ENCODE measurements at places on chromosomes 4 and X.
A peak's percentile ranks its signal among the peaks of the same experiment; 100 is the strongest.

- DNase-seq = no peak
These were observed 17.1 kb downstream of the MGST2 start for GRCh38 chr4:139682741-139683151.

- DNase-seq = no peak
These were observed 265.4 kb downstream of the RAPGEF2 start for GRCh38 chr4:159368320-159368719.

DNA sequence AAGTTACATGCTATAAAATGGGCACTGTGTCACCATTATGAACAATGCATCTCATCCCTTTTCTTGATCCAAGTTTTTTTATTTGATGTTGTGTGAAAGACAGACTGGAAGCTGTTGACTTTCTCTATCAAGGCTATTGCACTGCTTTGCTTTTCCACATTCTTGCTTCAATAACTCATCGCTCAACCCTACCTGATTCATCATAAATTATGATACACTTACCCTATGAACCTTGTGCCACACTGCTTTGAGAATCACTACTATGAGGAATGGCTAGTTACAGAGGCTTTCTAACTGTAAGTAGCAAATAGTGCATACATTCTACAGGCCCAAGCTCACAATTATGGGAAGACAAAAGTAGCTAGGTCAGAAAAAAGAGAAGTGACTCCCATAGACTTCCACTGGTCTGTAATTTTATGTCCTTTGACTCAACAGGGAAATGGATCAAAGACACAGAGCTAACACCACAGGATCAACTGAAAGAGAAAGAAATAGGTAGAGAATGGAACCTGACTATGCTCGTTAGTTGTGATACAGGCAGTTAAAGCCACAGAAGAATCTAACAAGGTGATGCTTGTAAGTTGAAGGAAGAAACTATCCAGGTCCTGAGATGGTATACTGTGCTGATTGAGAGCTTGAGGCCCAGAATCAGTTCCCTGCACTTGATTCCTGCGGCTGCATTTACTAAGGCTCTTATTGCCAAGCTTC is 163.5 kb downstream of the PPP3CA start:
- DNase-seq = no peak

GRCh38 chr4:111475001-111475400 is 670.3 kb upstream of the FAM241A start:
- peak; percentile 8 for DNase-seq

- DNase-seq = no peak
These were observed 208.3 kb upstream of the LEF1 start for GRCh38 chr4:108377021-108377420.

DNA sequence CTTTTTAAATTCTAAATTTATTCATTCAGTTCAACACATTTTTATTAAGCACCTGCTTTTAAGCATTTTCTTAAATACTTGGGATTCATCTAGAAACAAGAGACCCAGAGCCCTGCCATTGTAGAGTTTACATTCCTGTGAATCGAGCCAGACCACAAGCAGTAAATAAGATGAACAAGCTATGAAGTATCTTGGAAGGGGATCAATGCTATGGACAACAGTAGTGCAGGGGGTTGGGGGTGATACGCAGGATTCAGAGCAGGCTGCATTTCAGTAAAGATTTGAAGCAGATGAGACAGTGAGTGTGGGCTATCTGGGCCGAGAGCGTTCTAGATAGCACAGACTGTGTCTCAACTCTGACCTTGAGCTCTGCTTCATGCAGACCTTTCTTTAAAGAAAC is 35.1 kb downstream of the CLDN22 start:
- no peak for DNase-seq

GRCh38 chr4:17165286-17165685 is 266.8 kb upstream of the LDB2 start:
- no peak for DNase-seq

- DNase-seq = peak; percentile 97
These were observed at the start of gene ELMOD2 for GRCh38 chr4:140523857-140524742. Gene ELMOD2, plus strand, starts transcription at chr4:140524168. Its CDS starts 1,261 bp downstream, at chr4:140525429.

GRCh38 chr4:21656832-21657231 is 291.7 kb downstream of the KCNIP4 start:
- DNase-seq = no peak

DNA sequence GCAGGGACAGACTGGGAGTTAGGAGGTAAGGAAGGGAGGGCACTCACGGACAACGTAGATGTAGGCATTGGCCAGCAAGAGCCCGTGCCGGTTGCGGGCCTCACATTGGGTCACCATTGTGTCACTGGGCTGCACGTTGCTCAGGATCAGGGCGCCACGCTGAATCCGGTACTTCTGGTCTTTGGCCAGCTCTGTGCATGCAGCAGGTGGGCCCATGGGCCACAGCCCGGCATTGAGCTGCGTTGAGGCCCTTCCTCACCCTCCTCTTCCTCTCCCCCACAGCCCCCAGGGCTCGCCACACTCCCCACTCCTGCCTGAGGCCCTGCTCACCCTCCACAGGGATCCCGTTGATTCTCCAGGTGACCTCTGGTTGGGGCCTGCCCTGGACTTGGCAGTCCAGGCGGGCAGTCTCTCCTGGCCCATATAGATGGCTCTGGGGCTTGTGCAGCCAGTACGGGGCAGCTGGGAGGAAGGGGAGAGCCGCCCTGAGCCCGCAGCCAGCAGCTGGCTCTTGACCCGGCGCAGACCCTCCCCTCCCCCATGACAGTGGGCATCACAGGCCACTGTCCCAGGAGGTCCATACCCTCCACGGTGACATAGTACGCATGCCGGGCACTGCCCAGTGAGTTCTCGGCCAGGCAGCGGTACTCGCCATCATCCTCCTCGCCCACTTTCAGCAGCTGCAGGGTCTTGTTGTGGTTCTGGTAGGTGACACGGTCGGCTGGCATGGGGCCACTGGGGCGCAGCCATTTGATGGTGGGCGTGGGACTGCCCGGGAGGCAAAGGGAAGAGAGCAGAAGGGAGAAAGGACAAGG is 16.3 kb downstream of the L1CAM start:
- DNase-seq = peak; percentile 34

- no peak for DNase-seq
These were observed 120.0 kb upstream of the ZDHHC15 start for GRCh38 chrX:75642811-75643361.

DNA sequence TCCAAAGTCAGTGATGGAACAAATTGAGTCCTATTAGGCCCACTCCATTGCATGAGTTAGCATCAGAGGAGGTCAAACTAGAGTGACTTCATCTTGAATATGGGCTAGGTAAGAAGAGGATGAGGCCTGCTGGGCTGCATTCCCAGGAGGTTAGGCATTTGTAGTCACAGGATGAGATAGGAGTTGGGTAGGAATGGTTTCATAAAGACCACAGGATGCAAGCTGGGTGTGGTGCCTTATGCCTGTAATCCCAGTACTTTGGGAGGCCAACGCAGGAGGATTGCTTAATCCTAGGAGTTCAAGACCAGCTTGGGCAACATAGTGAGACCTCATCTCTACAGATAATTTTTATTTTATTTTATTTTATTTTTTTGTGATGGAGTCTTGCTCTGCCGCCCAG is 26.8 kb downstream of the PDGFRA start:
- no peak for DNase-seq

- no peak for DNase-seq
These were observed 19.8 kb upstream of the TASL start for GRCh38 chrX:30597216-30598012.

DNA sequence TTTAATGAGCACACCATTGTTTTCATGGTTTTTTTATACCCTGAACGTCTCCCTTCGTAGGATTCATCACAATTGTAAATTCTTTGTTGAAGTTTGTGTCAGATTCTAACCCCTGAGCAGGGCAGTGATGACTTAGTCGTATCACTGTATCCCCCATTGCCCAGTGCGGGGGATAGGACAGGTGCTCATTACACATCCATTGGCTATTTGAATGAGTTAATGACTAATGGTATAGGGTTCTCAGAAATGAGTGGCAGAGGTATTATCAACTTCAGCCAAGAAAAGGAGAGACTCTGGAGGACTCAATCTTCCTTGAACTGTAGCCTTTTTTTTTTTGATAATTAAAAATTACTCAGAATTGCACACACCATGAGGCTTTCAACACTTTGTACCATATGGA is 64.6 kb downstream of the SYNPO2 start:
- DNase-seq = no peak

GRCh38 chrX:39773923-39774773 is 323.6 kb downstream of the BCOR start:
- no peak for DNase-seq

DNA sequence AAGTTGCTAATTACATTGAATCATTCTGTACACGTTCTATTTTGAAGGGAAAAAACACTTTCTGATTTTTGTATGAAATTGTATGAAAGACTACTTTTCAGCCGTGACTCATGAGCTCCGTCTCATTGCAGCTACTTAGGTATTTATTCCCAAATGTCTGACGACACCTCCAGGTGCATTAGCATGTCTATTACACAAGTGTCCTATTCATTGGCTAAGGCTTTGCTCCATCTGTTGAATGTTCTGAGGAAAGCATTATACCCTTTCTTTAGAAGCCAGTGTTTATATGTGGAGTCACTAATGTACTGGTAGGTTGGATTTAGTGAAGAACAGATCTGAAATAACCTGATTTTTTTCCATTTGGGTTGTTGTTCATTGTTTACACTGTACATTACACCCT is 51.8 kb downstream of the MAP7D3 start:
- DNase-seq = no peak

DNA sequence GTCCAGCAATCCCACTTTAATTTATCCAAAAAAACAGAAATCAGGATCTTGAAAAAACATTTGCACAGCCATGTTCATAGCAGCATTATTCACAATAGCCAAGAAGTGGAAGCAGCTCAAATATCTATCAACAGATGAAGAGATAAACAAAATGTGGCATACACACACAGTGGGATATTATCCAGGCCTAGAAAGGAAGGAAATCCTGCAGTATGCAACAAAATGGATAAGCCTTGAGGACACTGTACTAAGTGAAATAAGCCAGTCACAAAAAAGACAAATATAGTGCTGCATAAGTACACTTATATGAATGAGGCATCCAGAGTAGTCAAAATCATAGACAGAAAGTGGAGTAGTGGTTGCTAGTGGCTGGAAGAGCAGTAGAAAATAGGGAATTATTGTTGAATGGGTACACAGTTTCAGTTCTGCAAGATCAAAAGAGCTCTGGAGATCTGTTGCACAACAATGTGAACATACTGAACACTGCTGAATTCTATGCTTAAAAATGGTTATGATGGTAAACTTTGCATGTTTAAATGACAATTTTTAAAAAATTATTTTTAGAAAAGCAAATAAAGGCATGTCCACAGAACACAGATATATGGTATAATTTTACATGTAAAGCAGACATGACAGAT is 25.6 kb downstream of the CHM start:
- DNase-seq = no peak

- no peak for DNase-seq
These were observed 4.0 kb upstream of the SLC10A6 start for GRCh38 chr4:86853209-86853608.

- peak; percentile 75 for DNase-seq
These were observed 8.9 kb upstream of the GSX2 start for GRCh38 chr4:54090804-54091623.

GRCh38 chr4:165827018-165827417 is 46.0 kb upstream of the TLL1 start:
- DNase-seq = no peak

GRCh38 chr4:40055511-40055862 is 1.2 kb upstream of the N4BP2 start:
- no peak for DNase-seq

- no peak for DNase-seq
These were observed 600.3 kb downstream of the SPRY1 start for GRCh38 chr4:123996718-123997510.

GRCh38 chrX:154715825-154716224 is 35.1 kb downstream of the GAB3 start:
- DNase-seq = peak; percentile 42

- no peak for DNase-seq
These were observed 56.2 kb upstream of the CCDC160 start for GRCh38 chrX:134180601-134181274.

- no peak for DNase-seq
These were observed 27.0 kb upstream of the RAB28 start for GRCh38 chr4:13511101-13511500.

GRCh38 chr4:139933104-139933503 is 220.9 kb downstream of the MAML3 start:
- DNase-seq = peak; percentile 22

DNA sequence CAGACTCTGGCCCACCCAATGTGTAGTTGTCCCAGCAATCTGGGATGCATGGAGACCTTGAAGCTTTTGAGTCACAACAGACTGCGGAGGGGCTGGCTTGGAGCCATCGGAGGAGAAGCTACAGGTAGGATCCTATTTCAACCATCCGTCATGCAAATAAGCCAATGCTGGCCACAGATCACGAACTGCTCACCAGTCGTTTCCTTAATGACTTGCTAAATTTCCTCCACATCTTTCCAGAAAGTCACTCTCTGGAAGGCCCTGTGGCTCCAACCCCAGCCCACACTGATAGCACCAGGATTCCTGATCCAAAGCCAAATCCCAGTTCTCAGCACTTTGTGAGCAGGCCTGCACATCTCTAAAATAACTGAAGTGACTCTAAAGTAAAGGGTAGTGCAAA is 321.3 kb downstream of the RAB28 start:
- DNase-seq = peak; percentile 6

DNA sequence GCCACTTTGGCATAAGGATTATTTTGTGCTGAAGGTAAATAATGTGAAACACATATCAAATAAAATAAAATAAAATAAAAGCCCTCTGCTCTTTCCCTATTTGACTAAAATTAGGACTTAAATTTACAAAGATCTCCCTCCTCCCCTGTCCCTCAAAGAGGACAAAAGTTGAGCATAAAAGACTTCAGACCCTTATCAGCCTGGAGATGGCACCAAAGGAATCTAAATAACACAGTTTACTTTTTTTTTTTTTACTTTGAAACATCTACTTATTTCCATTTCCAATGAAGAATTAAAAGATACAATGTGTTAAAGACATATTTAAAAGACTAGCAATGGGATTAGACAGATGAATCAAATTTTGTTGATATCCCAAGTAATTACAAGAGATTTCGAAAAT is 89.7 kb downstream of the EPHA5 start:
- DNase-seq = no peak

DNA sequence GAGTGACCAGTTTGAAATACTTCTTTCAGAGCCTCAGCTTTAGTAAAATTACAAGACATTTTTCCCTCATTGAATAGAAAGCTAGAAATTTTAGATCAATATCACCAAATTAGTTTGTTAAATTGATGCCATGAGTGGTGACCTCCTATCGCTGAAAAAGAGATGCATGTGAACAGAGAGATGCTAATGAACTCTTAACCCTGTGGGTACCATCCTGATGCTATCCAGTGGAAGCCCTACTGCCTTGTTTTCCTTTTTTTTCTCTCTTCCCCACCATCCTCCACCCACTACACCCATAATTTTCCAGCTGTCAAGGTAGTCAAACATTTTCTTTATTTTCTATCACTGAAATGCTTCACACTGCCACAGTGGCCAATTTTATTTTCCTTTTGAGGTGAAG is 61.9 kb downstream of the PPEF1 start:
- no peak for DNase-seq

DNA sequence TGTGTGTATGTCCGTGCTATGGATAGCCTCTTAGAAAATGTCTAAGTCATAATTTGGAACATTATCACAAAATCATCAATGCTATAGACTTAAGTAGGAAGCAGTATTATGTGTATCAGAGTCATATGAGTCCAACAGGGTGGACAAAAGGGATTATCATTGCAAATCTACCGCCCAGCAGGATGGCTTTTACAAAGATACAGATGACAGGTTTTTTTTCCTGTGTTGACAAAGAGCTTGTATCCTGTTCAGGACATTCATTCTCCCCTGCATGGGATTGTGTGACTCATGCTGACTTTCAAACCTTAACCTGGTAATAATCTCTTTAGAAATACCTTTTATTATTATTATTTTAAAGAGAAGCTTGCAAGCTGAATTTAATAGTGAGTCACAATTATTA is 310.3 kb upstream of the GNPDA2 start:
- DNase-seq = no peak

Measured in H7 (cell line).